Psoas muscle (tissue), 8 donors: ENCODE measurements at places on chromosomes 12 and 14.

GRCh38 chr12:55929306-55929791 is 1.6 kb upstream of the DGKA start:
- DNase-seq: no peak

DNA sequence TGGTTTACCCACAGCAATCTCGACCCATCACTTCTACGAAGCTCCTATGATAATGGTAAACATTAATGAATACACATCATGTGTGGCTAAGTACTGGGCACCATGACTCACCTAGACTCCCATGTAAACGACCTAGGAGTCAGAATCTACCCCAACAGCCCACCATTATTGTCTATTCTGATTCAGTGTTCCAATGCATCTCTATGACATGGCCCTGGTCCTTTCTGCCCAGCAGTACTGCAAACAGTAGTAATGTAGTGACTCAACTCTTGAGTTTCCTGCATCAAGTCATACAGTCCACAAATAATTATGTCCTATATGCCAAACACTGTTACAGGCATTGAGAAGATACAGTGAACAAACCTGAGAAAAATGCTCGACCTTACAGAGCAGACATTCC is 14.6 kb downstream of the GTF2A1 start:
- no peak for DNase-seq

GRCh38 chr14:92317511-92317910 is 5.5 kb upstream of the SLC24A4 start:
- DNase-seq: no peak

GRCh38 chr12:41950455-41950854 is 194.2 kb downstream of the GXYLT1 start:
- DNase-seq: no peak

GRCh38 chr12:119292893-119293630 is 41.5 kb upstream of the CCDC60 start:
- DNase-seq: no peak

- no peak for DNase-seq
Observed at GRCh38 chr12:5257763-5258495, 174.0 kb upstream of the NTF3 start.

DNA sequence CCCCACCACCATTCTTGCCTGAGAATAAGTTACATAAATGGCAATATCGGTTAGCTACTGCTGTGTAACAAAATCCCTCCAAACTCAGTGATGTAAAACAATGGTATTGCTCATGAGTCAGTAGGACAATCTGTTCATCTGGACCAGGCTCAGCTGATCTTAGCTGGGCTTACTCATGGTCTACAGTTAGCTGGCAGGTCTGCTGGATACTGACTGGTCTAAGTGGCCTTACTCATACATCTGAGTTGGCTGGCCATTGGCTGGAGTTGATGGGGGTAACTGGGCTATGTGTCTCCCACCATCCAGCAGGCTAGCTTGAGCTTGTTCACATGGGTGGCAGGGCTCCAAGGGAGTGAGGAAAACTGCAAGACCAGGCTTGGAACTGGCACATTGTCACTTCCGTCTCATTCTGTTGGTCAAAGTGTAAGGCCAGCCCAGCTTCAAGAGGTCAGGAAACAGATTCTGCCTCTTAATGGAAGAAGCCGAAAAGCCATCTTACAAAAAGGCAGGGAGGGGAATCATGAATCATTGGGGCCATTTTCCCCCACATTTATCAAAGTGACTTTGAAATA is 56.7 kb upstream of the CHGA start:
- DNase-seq: no peak

DNA sequence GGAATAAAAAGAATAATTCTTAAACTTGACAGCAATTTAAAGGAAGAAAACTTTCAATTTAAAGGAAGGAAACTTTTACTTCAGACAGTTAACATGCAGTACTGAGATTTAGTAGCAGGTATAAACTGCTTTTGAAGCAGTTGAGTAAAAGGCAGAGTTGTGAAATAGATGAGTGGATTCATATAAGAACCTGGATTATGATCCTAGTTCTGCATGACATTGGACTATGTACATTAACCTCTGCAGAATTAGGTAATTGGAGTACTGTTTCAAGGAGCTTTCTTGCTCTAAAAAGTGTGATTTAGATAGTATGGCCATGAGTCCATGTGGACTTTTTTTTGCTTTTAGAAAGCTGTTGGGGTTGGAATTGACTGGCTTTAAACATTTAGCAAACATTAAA is 29.7 kb downstream of the ATP2A2 start:
- no peak for DNase-seq

GRCh38 chr14:59229653-59230406 is 41.4 kb downstream of the DAAM1 start:
- no peak for DNase-seq

DNA sequence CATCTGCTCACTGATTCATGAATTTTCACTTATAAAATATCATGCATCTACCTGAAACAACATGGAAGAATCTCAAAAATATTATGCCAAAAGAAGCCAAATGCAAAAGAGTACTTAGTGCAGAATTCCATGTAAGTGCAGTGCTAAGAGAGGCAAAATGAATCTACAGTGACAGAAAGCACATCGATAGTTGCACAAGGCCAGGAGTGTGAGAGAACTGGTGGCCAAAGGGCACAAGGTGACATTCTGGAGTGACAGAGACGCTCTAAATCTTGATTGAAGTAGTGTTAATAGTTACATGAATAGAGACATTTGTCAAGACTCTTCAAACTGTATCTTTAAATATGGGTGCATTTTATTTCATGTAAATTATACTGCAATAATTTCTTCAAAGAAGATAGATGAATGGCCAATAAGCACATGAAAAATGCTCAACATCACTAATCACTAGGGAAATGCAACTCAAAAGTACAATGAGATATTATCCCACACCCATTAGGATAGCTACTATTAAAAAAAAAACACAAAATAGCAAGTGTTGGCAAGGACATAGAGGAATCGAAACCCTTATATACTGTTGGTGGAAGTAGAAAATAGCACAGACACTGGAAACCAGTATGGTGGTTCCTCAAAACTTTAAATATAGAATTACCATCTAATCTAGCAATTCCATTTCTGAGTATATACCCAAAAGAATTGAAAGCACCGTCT is 71.7 kb upstream of the KICS2 start:
- DNase-seq: no peak

DNA sequence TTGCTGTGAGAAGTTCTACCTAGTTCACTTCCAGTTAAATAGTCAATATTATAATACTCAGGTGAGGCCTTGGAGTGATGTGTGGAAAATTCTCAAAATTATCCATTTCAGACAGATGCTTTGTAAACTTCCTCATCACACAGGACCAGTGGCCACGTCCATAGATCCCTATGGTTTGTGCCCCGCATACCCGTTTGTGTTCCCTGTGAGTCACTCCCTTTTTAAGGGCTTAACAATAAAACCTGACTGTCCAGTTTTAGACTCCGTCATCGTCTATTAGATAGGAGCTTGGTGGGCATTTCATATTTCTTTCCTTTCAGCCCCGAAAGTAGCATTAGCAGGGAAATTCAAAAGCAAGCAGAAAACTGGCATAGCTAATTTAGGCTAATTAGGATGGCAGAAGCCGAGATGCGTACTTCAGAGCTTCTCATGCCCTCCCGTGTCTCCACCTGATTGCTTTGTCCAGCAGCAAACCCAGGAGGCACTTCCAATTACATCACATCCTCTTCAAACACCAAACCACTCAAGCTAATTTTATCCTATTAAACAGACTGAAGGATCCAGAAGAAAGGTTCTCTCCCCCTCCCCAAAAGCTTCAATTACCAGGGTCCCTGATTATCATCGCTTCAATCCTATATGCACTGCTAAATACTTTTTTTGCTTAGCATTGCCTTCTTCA is 186.6 kb upstream of the OTX2 start:
- no peak for DNase-seq

DNA sequence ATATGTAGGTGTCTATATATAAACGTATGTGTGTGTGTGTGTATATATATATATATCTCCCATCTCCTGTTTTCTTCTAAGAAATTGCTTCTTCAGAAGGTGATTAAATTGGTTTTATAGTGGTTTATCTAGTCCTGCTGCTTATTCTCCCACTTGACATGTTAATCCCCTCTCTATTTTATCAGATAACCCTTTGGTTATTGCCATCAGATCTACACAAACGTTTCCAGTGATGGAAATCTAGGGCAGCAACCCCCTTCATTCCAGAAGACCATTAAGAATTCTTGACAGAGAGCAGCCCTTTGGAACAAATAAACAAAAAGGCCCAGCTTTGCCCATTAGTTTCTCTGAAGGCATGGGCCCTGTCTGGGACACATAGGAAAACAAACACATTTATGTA is 34.2 kb upstream of the YARS2 start:
- no peak for DNase-seq

- DNase-seq: no peak
Observed at GRCh38 chr12:13340149-13340548, 143.6 kb downstream of the EMP1 start.

- no peak for DNase-seq
Observed at GRCh38 chr12:83477696-83478095, 791.0 kb downstream of the TMTC2 start.

- no peak for DNase-seq
Observed at GRCh38 chr14:24851837-24852236, 198.1 kb downstream of the STXBP6 start.

- DNase-seq: peak; percentile 96
Observed at GRCh38 chr14:93986955-93987354, 10.1 kb upstream of the CCDC197 start.

DNA sequence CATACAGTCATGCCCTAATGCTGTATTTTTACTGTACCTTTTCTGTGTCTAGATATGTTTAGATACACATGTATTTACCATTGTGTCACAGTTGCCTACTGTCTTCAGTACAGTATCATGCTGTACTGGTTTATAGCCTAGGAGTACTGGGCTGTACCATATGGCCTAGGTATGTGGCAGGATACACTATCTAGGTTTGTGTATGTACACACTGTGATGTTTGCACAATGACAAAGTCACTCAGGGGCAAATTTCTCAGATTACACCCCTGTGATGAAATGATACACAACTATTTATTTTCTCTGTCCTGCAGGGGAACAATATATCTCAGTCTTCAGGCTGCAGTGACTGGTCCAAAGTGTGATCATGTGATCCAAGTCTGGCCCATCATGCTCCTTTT is 1076.1 kb downstream of the VRK1 start:
- DNase-seq: no peak

DNA sequence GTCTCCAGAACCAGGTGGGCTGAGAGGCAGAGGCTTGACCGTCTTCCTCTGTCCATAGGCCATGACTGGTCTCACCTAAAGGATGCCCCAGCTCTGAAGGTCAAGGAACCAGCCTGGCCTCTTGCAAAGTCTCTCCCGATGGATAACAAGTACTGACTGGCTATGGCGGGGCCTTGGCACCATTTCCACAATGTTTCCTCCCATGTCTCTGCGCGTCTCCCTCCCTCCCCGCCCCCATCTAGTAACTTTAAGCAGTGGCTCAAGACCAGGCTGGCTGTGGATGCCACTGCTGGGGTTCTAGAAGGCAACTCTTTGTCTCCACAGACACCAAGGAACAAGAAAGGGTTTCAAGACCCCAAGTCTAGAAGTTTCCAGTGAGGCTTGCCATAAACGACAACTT is 275.5 kb downstream of the DPF3 start:
- no peak for DNase-seq

DNA sequence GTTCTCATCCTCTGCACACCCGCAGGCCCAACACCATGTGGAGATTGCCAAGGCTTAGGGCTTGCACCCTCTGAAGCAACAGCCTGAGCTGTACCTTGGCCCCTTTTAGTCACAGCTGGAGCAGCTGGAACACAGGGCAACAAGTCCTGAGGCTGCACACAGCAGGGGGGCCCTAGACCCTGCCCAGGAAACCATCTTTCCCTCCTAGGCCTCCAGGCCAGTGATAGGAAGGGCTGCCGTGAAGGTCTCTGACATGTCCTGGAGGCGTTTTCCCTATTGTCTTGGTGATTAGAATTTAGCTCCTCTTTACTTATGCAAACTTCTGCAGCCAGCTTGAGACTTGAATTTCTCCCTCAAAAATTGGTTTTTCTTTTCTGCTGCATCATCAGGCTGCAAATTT is 373.5 kb upstream of the CLEC14A start:
- DNase-seq: no peak

- DNase-seq: no peak
Observed at GRCh38 chr12:92628476-92628875, 74.3 kb upstream of the PLEKHG7 start.

DNA sequence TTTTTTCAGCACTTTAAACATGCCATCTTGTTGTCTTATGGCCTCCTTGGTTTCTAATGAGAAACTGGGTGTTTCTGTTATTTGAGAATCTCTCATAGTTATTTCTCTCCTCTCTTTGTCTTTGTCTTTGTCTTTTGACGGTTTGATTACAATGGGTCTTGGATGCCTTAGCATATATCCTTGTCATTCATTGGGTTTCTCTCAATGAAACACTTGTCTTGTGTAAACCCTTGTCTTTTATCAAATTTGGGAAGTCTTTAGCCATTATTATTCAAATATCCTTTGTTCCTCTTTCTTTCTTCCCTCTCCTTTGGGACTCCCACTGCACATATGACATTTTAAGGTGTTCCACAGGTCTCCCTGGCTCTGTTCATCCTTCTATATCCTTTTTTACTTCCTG is 373.5 kb upstream of the TBX3 start:
- no peak for DNase-seq

GRCh38 chr14:96126783-96127271 is 77.8 kb upstream of the BDKRB2 start:
- no peak for DNase-seq

DNA sequence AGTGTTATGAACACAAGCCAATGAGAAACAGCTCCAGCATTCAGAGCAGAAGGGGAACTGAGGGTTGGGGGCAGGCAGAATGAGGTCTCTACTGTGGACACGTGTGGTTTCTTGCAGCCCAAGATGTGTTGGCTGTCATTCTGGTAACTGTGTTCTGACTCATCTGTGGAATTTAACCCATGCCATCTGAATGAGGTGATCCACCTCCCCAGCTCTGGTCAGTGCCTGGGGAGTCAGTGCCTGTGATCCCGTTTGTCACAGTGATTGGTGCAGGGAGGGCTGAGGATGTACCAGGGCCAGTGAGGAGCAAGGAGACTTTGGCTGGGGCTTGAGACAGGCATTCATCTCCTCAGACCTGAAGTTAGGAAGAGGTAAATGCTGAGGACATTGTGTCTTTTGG is 216.8 kb downstream of the MSRB3 start:
- no peak for DNase-seq

GRCh38 chr12:101050631-101051030 is 159.4 kb downstream of the SLC5A8 start:
- DNase-seq: no peak

DNA sequence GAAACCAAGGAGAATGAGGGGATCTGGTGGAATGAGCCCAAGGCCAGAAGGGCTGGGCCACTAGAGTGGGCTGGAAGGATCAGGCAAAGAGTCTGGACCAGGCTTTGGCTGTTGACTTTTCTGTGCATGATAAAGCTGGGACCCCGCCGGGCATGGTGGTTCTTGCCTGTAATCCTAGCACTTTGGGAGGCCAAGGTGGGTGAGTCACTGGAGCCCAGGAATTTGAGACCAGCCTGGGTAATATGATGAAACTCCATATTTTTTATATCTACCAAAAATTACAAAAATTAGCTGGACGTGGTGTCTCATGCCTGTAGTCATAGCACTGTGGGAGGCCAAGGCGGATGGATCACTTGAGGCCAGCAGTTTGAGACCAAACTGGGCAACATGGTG is 393 bp upstream of the KLHL33 start:
- peak; percentile 29 for DNase-seq

- no peak for DNase-seq
Observed at GRCh38 chr12:98126637-98127335, 388.6 kb upstream of the TMPO start.
